Karpas-422 (cell line): ENCODE measurements at places on chromosomes 7 and 10. TPM values are rescaled to one million over a fixed set of nuclear protein-coding genes. Genes with fewer than 3 reads are reported as not detected.

- DNase-seq, result no peak
Observed at GRCh38 chr10:78804411-78805032, 264.2 kb upstream of the ZMIZ1 start.

- DNase-seq, result no peak
Observed at GRCh38 chr7:90560730-90561129, 35.4 kb upstream of the CDK14 start.

DNA sequence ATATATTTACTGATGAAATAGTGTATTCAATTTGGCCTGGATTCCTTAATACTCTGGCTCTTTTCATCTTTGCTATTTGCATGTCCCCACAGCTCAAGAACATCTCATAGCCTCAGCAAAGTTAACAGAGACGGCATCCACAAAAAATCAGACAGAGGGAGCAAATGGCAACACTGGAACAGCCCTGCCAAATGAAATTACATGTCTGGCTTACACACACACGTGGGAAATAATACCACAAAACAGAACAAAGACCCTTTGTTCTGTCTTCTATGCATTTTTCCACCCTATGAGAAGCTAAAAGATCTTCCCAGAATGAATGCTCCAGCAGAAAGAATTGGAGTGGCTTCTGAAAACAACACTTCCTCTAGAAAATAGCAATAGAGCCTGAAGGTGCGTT, 139.5 kb downstream of the ALOX5 start:
- no peak for DNase-seq

- DNase-seq, result no peak
Observed at GRCh38 chr7:19262826-19263225, 117.6 kb upstream of the FERD3L start.

GRCh38 chr10:118792526-118792925, 37.8 kb upstream of the CACUL1 start:
- no peak for DNase-seq

DNA sequence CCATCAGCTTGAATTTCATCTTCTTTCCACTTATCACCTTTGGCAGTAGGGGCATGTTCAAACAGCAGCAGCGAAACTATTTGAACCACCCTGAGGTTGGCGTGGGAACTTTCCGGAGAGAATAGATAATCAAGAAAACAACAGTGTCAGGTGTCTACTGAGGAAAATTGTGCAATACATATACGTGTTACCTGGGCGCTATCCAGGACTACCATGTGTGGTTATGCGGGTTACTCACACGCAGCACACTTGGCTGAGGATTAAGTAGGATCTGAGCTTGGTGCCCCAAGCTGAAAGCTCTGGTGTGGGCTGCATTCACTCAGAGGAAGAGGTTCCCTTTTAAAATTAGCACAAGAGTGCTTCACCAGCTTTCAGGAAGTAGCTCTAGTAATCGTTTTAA, 8.8 kb upstream of the ABI1 start:
- peak; percentile 44 for DNase-seq

DNA sequence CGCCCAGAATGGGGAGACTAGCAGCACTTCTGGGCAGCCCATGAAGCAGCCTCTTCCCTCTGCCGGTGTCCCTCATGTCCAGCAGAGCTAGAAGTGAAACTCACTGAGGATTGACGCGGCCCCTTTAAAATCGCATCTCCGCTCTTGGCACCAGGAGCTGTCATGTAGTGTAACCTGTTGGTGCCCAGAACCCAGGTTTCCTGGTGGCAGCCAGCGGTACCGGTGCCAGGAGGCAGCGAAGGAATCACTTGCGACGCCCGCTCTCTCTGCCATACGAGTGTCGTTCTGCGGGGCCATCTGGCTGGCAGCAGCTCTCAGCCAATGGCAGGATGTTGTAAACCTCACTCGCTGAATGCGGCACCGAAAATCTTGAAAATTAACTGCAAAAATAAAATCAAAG, 82.7 kb downstream of the CUX1 start:
- DNase-seq, result no peak

DNA sequence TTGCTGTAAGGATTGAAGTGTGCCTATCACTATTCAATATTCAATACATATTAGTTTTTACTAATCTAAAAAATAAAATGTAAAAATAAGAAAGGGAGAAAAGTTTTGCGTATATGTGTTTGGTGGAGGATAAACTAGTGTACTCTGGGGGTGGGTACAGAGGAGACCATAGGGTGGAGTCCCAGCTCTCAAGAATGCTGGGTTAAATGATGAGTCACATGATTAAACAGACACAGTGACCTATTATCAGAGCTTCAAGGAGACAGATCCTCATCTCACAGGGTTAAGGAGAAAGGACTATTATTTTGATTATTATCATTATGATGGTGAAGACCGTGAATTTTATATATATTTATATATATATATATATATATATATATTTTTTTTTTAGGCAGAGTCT, 77.5 kb downstream of the AFAP1L2 start:
- DNase-seq, result no peak

DNA sequence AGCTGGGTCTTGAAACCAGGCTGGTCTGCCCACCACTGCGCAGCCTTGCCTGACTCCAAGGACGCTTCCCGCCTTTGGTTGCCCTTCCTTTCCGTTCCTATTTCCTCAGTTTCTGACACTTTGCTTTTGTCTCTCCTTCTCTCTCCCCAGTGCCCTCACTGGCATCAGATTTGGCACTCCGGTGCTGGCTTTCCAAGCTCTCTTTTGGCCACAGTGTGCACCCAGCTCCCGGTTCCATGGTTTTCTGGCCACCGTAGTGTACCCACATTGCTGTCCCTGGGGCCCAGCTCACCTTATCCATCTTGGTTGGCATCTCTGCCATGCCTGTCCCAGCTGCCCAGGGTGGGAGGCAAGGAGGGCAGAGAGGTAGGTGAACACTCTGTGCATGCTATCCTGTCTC, 142.2 kb downstream of the PLXNA4 start:
- DNase-seq, result no peak

DNA sequence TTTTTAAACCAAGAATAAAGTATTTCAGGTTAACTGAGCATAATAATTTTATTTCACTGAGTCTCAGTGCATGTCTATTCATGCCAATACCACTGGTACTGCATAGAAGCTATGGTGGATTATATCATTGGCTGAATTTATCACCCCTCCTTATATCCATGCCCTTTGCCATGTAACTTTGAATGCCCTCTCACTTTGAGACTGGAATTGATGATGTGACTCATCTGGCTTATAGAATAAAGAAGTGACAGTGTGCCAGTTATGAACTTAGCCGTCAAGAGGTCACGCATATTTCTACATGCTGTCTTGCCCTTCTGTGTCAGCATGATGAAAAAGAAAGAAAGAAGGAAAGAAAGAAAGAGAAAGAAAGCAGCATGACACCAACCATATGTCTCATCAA, 20.7 kb upstream of the ABLIM1 start:
- no peak for DNase-seq

- DNase-seq, result no peak
Observed at GRCh38 chr10:46538717-46539426, 17.6 kb downstream of the GPRIN2 start.

DNA sequence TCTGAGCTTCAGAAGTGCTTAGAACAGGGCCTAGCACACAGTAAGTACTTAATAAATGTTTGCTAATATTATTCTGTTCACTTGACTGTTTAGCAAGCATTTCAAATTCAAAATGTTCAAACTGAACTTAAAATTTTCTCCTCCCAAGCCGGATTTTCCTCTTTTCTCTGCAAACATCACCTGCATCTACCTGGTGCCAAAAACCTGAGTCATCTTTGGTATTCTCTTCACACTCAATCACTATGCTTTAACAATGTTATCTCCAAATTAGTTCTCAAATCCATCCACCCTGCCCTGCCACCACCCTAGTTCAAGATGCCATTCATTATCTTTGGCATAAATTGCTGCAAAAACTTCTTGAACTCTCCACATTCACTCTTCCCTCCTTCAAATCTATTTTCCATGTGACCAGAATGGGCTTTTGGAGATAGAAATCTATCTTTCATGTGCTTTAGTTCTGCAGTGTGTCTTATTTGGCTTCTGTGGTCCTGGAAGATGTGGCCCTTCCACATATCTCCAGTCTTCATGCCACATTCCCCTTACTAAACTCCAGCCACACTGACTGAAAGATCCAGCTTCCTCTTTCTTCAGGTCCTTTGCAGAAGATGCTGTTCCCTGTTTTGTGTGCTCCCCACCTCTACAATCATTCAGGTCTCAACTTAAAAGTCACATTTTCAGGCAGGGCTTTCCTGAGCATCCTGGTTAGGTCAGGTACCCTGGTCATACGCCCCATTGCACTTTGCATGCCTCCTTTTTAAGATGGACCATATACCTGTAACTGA, 2.0 kb downstream of the GGCT start:
- DNase-seq, result peak; percentile 44

GRCh38 chr10:58512491-58513187, at the start of gene BICC1:
Gene BICC1, plus strand, starts transcription at chr10:58512872. Its CDS starts 272 bp downstream, at chr10:58513144.
- DNase-seq, result no peak

DNA sequence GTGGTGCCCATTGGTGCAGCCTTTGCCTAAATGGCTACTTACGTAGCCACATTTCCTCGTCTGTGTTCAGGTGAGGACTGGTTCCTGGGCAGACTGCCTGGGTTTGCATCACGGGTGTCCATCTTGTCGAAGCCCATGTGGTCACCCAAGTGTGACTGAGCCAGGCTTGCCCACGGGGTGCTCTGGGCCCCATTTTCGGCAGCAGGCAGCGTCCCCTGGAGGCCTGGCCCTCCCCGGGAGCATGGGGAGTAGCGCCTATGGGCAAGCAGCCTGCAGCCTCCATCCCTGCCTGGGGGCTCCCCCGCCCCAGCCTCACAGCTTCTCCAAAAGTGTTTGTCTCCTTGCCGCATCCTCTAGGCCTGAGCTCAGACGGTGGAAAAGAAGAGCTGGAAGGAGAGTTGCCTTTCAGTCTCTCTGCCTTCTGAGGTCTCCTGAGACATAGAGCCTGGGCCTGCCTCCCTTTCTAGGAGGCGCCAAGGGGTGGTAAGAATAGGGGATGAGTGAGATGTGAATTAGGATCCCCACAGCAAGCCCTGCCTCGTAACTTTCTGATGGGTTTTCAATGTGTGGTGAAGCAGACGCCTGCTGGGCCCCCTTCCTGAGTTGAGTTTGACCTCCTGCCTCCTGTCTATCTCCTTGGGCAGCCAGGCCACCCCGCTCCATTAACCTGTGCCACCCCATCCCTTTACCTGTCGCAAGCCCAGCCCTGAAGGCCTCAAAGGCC, 42.7 kb downstream of the HTRA1 start:
- no peak for DNase-seq

GRCh38 chr7:66099232-66099550, 15.5 kb upstream of the CRCP start:
- no peak for DNase-seq

DNA sequence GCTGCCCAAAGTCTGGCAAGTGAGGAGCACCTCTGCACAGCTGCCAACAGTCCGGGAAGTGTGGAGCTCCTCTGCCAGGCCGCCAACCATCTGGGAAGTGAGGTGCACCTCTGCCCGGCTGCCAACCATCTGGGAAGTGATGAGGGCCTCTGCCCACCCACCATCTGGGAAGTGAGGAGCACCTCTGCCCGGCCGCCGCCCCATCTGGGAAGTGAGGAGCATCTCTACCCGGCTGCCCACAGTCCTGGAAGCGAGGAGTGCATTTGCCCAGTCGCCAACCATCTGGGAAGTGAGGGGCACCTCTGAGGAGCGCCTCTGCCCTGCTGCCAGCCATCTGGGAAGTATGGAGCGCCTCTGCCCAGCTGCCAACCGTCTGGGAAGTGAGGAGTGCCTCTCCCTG, 893.7 kb downstream of the TYW1 start:
- no peak for DNase-seq

- no peak for DNase-seq
Observed at GRCh38 chr7:134818613-134819345, 39.3 kb downstream of the CALD1 start.

GRCh38 chr10:106938513-106938912, 226.0 kb downstream of the SORCS1 start:
- no peak for DNase-seq

DNA sequence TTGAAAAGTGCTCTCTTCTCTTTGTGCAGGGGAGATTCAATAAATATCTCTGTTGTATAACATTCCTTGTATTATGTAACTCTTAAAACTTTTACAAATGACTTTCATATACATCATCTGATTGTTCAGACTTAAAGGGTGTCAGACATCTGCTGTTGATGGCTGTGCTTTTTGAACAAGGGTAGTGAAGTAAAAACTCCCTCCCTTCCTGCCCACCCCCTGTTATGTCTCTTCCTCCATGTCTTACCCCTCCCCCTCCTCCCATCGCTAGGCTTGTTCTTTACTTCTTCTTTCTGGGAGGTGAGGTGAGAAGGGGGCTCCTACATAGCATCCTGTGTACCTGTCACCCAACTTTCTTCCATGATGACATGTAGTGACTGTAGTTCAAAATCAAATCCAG, 23.4 kb upstream of the ABCB4 start:
- no peak for DNase-seq

DNA sequence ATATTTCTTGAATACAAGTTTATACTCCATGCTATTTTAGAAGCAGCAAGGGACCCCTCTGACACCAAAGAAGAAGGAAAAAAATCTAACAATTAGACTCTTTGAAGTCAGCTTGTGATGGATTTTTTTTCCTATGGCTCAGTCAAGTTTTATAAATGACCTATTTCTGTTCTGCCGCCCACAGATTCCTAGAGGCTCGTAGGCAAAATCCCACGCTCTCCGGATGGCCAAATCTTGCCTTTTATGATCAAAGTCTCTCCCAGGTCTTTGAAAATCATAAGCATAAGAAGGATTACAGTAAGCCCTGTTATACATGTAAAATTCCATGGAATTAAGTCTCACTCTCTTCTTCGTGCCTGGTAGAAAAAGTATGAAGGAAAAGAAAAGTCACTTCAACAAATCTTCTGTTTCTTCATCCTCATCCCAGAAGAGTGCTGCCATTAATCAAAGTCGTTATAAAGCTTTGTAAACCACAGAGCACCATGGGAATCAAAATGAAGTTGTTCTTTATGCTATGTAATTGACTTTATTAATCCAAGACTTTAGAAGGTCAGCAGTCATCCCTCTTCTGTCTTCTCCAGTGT, 33.1 kb downstream of the ASB13 start:
- no peak for DNase-seq

DNA sequence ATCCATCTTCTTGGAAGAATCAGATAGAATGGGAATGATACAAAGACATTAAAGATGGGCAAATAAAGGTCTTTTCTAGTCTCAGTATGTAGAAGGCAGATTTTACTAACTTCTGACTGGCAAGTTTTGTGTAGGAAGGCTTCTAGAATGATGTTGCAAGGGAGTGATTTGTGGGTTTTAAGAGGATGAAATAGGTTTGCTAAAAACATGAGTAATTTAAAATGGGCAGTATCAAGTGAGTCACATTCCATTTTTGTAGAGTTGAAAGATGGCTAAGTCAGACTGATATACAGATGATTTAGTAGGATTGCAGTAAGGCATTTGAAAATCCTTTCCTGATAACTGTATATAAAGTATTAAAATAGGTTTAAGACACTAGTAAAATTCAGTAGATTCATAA, 777.4 kb downstream of the SORCS1 start:
- DNase-seq, result no peak

Gene BEND7
- not detected in 2 replicates for total RNA-seq

Gene IDI2
- total RNA-seq, result not detected in 2 replicates

Gene GJD4
- total RNA-seq, result not detected in 2 replicates

Gene ATOH7
- total RNA-seq, result not detected in 2 replicates

Gene PDE1C
- total RNA-seq, result not detected in 2 replicates

Gene LIPJ
- total RNA-seq, result not detected in 2 replicates

Gene AOAH
- total RNA-seq, result 1.4 TPM in 1 of 2 replicates, not detected in the other

Gene ADARB2
- not detected in 2 replicates for total RNA-seq

Gene CCZ1B
- total RNA-seq, result 76.5 and 87.2 TPM in 2 replicates

Gene CDK6
- 49.4 and 65.1 TPM in 2 replicates for total RNA-seq
